ENCODE measurements at places on chromosomes 2 and 18. TPM values are rescaled to one million over a fixed set of nuclear protein-coding genes. Genes with fewer than 3 reads are reported as not detected.

The DPYSL5 gene
- 0.12 TPM for total RNA-seq

DNA sequence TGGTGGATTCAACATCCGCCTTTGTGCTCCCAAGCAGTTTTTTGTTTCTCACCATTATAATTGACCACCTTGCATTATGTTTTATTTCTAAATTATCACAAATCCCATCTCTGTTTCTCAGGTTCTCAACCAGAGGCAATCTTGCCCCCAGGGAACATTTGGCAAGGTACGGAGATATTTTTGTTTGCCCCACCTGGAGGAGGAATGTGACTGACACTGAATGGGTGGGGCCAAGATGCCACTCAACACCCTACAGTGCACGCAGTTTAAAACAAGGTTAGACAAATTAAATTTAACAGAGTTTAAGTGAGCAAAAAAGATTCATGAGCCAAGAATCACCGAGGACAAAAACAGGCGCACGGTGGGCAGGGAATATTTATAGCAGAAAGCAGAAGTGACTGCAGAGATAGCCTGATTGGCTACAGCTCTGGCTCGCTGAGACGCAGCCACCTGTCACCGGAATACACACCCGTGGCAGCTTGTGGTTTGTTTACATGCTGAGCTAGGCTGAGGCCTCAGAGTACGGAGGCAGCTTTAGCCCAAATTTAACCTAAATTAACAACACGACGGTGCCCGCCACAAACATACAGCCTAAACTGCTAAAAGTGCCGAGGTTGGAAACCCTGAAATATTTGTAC, 150.0 kb upstream of the ALKAL2 start:
- no peak for DNase-seq

The MAP3K19 gene
- not detected for total RNA-seq

- no peak for DNase-seq
Observed at GRCh38 chr2:230868161-230868946, 3.6 kb downstream of the ITM2C start.

The L3MBTL4 gene
- total RNA-seq = 6.6 TPM

DNA sequence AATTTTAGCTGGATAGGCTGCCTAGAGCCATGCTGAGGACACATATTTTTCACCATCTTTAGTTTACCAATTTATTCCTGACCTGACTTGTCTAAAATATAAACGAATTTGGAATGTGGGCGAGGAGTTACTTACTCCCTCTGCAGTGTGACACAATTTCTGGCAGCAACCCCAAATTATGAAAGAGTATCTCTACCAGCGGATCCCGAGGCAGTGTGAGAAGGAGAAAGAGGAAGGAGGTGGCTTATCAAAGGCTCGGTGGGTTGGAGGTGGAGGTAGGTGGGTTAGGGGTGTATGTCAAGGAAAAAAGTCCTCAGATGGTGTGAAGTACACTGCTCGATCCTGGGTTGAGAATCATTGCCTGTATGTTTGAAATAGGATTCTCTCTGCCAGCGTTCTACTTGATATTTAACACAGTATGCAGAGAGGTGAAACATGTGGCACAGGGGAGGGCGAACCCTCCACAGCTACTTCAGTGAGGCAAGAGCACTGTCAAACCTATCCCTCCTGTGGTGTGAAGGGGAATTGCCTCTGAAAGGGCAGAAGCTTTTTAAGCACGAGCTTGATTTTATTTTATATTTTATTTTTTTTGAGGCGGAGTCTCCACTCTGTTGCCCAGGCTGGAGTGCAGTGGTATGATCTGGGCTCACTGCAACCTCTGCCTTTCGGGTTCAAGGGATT, 76.0 kb downstream of the RFTN2 start:
- DNase-seq = no peak

The MFSD2B gene
- not detected for total RNA-seq

The SLC9A4 gene
- total RNA-seq = not detected
